CD8-positive, alpha-beta memory T cell (primary cell): ENCODE measurements at places on chromosomes 7 and 10.

- DNase-seq = no peak
Measured at GRCh38 chr10:12420530-12421120, 71.3 kb downstream of the CAMK1D start.

GRCh38 chr7:81487516-81487915 is 282.3 kb downstream of the HGF start:
- no peak for DNase-seq

- no peak for DNase-seq
Measured at GRCh38 chr7:24949884-24950283, 30.1 kb downstream of the OSBPL3 start.

DNA sequence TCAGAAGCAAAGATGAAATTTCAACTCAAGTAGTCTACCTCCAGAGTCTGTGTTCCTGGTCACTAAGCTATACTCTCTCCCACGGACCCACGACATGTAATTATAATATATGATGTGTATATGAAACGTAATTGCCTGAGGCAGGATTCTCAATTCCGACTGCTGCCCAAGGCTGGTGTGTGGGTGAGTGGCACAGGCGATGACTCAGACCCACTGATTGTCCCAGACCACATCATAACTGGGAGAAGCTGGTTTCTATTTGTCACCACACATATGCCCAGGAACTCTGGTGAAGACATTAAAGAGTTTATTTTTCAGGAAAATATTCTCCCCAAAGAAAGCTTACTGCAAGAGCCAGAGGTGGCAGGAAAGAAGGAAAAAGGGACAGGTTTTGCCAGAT is 219.3 kb downstream of the JAZF1 start:
- no peak for DNase-seq

DNA sequence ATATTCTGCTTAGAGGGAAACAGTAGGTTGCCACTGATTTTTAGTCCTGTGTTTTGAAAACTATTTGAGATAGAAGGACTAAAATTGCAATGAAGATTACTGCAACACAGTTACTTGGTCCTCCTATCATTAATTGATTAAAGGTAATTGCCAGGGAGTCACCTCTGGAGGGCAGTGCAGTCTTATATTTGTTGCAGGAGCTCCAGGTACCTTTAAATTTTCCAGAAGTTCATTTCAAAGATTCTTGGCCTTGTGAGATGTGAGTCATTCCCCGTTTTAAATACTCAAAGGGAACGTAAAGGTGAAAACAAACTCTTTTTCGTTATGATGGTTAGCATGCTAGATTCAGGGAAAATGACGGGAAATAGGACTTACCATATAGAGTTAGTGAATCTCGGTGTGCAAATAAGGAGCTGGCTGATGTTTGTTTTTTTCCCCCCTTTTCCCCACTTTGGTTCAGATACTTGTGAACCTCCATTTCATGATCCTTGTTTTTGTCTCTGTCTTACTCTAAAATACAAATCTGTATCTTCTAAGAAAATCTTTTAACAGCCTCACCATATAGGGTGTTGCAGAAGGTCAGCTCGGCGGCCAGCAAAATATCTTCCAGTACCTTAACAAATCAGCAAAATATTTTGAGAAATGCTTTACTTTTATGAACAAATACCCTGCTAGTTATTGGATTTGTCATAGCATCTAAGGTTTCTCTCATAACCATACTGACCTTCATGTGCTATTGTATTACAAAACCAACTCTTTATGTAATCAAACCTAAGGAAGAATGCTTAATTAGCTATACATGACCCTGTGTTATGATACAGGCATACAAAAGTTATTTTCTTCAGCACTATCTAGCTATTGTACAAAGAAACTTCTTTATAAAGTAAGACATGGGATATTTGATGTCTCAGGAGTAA is 143.0 kb upstream of the HDAC9 start:
- no peak for DNase-seq

DNA sequence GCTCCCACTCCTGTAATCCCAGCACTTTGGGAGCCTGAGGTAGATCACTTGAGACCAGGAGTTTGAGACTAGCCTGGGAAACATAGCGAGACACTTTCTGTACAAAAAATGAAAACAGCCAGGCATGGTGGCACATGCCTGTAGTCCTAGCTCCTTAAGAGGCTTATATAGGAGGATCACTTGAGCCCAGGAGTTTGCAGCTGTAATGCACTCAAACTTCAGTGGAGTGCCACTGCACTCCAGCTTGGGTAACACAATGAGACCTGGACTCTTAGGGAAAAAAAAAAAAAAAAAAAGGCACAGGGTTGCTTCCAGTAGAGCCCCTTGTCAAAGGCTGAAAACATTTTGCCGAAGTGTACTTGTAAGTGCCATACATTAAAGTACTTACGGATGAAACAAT is 195.3 kb downstream of the PHTF2 start:
- no peak for DNase-seq

GRCh38 chr7:88477976-88478375 is 171.3 kb upstream of the STEAP4 start:
- DNase-seq = no peak

- DNase-seq = no peak
Measured at GRCh38 chr7:128123291-128124037, 92.2 kb upstream of the LRRC4 start.

- DNase-seq = no peak
Measured at GRCh38 chr10:119821182-119821581, 51.5 kb downstream of the MCMBP start.

DNA sequence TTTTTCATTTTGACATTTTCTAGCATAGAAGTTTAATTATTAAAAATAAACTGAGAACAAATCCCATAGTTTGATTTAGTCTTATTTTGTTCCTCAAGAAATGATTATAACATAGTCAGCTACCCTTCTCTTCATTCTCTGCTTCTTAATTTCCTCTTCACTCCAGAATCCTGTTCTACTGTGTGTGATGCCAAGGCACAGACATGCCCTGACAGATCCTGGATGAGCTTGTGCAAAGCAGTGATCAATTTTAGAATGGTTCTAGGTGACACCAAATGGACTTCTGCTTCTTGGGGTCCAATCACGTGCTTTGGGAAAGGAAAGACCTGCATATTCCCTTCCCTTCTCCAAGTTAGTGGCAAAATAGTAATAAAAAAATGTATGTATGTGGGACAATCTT is 665.6 kb downstream of the MAGI2 start:
- DNase-seq = no peak

DNA sequence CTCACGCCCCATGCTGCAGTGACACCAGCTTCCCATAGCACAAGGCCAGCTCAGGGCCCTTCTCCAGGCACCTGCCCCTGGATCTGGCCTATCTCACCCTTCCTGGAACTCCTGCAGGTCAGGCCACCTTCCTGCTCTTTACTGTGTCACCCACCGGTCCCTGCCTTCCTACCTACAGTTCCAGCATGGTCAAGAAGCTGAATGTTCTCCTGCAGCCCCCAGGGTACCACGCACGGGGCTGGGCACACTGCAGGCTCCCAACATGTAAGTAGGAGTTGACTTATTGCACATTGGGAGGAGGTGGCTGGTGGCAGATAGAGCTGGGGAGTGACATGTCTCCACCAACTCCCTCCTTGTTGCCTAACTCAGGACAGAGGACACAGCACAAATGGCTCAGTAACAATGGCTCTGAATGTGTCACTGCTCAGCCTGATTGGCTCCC is 14.5 kb downstream of the ITPRIP start:
- DNase-seq = no peak

DNA sequence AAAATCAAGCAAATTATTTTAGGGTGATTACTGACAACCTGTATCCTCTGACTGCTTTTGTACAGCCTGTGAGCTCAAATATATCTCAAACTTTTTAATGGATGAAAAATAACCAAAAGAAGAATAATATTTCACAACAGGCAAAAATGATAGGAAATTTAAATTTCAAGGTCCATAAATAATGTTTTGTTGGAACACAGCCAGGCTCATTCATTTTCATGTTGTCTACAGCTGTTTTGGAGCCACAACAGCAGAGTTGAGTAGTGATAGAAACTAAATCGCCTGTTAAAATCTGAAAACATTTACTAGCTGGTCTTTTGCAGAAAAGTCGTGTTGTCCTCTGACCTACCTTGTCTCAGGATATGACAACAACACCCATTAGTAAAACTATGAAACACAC is 75.9 kb downstream of the GLI3 start:
- no peak for DNase-seq

DNA sequence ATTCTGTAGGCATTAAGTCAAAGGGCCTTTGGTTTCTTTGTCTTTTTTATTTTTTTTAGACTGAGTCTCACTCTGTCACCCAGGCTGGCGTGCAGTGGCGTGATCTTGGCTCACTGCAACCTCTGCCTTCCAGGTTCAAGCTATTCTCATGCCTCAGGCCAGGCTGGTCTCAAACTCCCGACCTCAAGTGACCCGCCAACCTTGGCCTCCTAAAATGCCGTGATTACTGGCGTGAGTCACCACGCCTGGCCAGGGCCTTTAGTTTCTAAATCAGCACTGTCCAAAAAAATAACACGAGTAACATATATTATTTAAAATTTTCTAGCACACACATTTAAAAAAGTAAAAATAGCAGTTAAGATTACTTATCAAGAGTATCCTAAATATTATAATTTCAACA is 11.1 kb upstream of the ACSL5 start:
- DNase-seq = no peak

DNA sequence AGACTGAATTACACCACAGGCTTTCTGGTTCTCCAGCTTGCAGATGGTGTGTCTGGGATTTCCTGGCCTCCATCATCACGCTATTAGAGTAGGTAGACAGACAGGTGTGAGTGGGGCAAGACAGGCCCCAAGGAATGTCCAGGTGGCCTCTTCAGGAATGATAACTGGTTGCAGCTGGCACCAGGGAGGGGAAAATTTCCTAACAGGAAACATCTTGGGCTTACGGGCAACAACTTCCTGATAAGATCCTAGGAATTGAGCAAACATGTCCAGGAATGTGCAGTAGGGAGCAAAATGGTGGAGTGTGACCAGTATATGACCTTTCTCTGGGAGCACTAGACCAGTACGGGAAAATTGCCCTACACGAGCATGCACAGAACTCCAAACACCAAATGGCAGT is 11.3 kb downstream of the XRCC2 start:
- DNase-seq = no peak

DNA sequence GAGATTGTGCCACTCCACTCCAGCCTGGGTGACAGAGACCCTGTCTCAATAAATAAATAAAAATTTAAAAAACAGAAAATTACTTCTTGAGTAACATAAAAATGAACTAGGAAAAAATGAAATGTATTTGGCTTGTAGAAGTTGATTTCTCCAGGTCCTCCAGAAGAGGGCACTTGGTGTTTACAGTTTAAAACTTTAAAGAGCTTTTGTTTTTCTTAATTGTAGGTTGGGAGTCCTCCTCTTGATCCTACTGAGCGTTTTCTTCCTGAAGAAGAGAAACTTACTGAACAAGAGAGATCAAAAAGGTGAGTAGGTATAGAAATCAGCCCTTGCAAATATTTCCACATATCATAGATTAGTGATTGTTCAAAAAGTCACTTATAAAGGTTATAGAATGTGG is 16.2 kb downstream of the KIFBP start:
- DNase-seq = no peak

DNA sequence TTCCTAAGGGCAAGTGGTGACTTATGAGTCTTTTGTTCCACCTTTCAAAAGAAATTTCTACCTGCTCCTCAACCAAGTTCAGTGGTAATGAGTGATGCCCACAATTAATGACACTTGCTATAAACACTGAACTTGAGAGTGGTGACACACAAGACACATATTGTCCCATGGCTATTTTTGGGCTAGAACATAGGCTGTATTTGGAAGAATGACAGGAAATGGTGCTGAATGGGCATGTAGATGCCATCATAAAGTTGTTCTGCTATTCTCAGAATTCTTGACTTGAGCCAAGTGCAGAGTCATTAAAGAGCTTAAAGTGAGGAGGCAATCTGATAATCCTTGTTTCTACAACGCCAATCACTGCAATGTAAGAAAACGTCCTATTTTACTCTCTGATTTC is 313.3 kb downstream of the AGMO start:
- no peak for DNase-seq

GRCh38 chr7:135774284-135774683 is 25.7 kb upstream of the FAM180A start:
- no peak for DNase-seq

- DNase-seq = no peak
Measured at GRCh38 chr7:76292213-76292573, 10.3 kb upstream of the HSPB1 start.

GRCh38 chr7:135557455-135558336 is at the start of gene NUP205:
NUP205 (plus strand) TSS chr7:135557917; CDS start chr7:135557945, 28 bp downstream.
- DNase-seq = peak; percentile 91
